GM13976 (cell line): ENCODE measurements at places on chromosomes 6 and 20.

GRCh38 chr6:78935553-78935952 is 68.2 kb downstream of the IRAK1BP1 start:
- DNase-seq = no peak

- no peak for DNase-seq
Measured at GRCh38 chr6:12947151-12947871, 230.7 kb downstream of the PHACTR1 start.

GRCh38 chr6:53943395-53943794 is 148.6 kb downstream of the LRRC1 start:
- DNase-seq = no peak

DNA sequence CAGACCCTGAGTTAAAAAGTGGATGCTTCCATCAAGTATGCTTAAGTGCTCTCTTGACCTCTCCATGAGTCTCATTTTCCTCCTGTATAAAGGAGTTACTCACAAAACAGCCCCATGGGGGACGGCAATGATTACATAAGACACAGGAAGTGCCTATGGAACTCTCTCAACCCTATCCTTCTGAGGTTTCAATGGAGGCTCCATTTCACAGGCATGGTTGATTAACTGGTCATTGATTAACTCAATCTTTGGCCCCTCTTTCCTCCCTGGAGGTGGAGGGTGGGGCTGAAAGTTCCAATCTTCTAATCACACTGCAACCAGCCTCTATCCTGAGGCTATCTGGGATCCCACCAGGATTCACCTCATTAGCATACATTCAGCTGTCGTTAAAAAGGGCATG is 29.3 kb downstream of the CST8 start:
- no peak for DNase-seq

DNA sequence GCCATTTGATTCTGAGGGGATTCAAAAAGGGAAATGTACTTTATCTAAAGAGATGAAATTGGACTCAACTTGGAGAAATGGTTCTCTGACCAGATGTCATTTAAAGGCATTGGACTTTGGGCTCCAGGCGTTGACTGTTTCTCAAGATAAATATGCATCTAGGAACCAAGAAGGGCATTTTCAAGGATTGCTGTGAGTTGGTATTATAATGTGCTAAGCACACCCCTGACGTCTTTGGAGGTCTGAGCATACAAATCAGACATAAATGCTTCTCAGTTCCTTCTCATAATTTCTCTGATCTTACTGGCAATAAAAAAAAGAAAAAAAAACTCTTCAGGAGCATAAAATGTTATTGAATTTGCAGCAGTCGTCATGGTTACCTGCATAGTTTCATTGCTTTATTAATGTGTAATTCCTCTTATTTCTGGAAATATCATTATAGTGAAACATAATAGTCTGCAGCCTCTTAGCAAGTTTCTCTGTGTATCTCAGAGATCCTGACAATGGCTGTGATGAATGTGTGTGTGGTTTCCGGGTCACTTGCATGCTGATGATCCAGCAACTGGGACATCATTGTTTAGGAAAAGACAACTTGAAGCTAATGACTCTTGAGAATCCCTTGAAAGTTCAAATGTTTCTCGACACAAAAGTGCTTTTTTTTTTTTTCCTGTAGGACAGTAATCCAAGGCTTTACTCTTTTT is 136.0 kb downstream of the AIG1 start:
- DNase-seq = no peak

DNA sequence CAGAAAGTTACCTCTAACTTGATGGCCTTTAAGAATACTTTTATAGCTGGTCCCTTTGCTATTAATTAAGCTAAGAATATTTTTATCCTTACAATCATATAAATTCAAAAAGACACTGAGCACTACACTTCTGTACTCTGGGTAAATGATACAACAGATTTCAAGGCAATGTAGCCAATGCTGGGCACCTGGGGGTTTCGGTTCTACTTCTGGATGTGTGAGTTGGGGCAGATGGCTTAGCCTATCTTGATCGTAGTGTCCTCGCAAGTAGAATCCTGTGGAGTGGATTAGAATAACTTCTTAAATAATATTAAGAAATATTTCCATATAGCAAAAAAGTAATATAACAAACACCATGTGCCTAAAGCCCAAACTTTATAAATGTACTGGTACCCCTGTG is 96.9 kb upstream of the NT5E start:
- DNase-seq = no peak

GRCh38 chr6:125658136-125658535 is 91.3 kb upstream of the HEY2 start:
- no peak for DNase-seq

- DNase-seq = no peak
Measured at GRCh38 chr6:6362056-6362840, 41.8 kb upstream of the F13A1 start.

GRCh38 chr20:3998998-3999397 is 16.4 kb downstream of the RNF24 start:
- no peak for DNase-seq

- DNase-seq = no peak
Measured at GRCh38 chr6:27922949-27923348, 10.8 kb upstream of the OR2B2 start.

GRCh38 chr20:58605292-58606065 is 45.6 kb upstream of the STX16 start:
- no peak for DNase-seq

DNA sequence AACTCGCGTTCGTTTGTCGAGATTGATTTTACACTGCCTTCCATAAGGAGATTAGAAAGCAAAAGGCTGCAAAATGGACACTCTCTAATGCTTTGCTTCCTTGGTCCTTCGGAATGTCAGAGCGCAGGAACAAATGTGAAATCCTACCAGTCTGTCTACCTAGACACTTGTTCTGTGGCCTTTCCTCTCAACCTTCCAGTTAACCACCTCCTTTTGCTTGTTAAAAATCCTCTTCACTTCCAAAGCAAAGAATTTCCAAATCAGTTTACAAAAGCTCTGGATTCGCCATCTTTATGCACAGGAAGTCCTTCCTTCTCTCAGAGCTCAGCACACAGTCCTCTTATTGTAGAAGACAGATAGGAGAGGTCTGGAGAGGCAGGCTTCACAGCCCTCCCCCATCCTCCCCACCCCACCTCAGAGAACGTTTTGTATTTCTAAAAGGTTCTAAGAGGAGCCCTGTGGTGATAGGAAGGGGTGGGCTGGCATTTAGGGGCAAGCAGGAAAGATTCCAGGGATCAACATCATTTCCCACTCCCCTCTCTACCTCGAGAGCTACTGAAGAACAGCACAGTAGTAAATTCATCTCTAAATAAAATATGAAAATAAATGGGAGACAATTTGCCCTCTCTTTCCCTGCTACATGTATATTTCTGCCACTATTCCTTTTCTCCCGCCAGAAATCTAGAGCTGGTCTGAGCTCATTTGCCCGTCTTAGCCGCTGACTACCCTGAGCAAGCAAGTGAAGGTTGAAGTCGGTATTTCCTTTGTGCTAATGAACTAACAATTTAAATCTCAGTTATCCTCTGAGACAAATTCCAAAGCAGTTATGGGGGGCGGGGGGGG is 18.9 kb downstream of the TFAP2A start:
- DNase-seq = no peak

GRCh38 chr6:82442061-82442719 is 78.6 kb downstream of the TPBG start:
- DNase-seq = no peak

DNA sequence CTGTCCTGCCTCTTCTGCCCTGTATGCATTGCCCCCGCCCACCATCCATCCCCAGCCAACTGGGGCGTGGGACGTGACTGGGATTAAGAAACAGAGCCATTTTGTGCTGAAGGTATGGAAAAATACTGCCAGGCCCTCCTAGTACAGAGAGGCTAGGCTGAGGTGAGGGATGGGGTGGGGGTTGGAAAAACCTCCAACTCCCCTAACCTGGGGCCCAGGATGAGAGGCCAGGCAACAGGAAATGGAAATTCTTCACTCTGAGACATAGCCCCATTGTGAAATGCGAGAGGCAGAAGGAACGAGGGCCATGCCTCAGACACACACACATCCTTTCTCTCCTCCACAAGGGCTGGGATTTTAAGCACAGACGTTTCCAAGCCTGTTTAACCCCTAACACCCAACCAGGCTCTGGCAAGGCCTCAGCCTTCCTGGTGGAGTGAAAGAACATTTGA is 19.9 kb downstream of the KCNK5 start:
- DNase-seq = no peak

- peak; percentile 84 for DNase-seq
Measured at GRCh38 chr6:16332175-16332542, 93.8 kb downstream of the GMPR start.

DNA sequence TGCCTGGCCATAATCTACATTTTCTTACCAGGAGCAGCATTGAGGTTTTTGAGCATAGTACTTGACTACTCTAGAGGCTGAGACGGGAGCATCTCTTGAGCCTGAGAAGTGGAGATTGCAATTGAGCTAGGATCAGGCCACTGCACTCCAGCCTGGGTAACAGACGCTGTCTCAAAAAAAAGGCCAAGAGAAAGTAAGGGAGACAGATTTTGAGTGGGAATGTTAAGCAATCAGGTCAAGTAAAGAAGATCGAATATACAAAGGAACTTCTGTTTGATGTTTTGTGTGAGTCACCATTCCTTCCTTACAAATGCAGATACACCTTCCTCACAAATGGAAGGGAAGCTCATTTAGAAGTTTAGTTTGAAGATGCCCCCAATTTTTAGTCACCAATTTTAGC is 4.4 kb downstream of the PNRC1 start:
- DNase-seq = no peak

- DNase-seq = no peak
Measured at GRCh38 chr6:47083586-47084047, 41.5 kb upstream of the ADGRF1 start.

- no peak for DNase-seq
Measured at GRCh38 chr20:48862279-48862678, 34.5 kb upstream of the PREX1 start.

DNA sequence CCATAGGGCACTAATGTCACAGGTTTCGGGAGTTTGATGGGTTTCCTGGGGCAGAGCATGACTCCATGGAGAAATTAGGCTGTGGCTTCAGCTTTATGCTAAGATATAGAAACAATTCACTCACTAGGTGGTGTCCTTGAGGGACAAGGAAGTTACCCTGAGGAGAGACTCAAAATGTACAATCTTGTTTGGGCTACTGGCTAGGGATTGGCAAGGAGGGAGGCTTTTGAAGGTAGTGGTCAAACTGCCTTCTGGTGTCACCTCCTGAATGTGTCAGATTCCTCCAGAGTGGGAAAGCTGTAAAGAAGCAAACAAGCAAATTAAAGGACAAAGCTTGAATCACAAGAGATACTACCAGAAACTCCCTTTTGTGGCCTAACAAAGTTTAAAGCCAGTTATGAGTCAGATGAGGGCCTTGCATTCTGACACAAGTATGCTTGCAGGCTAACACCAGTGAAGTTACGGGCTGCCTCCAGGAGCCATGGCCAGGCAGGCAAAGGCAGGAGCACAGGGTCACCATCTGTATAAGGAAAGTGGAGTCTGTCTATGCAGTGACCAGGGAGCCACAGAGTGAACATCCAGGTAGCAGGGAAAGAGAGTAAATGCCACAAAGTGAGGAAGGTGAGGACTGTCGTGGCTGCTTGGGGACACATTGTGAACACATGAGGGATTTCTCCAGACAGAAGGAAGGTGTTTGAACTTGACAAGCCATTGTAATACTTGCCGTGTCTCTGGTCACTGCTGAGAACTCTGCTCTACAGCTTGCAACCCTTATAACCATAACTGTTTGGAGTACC is 107.7 kb upstream of the DTNBP1 start:
- DNase-seq = peak; percentile 50

- DNase-seq = no peak
Measured at GRCh38 chr20:3010985-3011723, 32.3 kb upstream of the GNRH2 start.

DNA sequence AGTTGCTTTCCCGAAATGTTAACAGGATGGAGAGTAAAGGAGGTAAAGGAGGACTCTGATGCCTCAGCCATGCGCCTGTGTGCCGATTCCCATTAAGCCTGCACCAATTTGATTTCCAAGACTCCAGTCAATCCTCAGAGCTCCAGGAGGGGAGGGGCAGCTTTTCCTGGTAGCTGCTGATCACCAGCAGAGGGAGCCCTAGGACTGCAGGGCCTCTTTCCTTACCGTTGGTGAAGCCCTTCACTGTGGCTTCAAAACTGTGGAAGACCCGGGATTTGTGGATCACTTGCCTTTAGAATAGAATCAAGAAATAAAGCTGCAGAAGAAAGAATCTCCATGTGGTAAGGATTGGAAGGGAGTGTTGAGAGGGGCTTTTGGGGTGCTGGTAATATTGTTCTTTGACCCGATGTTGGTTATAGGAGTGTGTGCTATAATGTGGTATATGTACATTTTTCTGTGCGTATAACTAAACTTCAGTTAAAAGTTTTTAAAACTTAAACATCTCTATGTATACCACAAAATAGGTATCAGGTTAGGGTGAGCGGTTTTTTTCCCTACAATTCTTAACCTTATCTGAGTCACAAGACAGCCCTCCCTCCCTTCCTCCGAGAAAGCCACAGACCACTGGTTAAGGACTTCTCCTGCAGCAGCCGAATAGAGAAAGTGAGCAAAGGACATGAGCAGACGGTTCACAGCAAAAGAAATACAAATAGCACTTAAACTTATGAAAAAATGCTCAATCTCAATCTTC is 6.9 kb upstream of the OSER1 start:
- DNase-seq = peak; percentile 53

DNA sequence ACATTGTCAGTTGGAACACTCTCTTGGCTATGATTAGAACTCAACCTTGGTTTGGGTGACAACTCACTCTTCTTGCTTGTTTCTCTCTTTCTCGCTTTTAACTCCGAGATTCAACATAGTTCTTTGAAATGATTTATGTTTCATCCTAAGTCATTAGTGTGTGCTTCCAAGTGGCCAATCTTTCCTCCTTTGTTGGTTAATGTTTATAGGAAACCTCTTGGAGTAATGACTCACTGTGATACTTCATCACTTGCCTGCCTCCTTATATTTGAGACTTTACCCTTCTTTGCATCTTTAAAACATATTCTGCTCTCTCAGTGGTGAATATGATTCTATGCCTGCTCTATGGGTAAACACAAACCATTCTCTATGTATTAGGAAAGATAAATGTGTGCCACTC is 279.7 kb upstream of the FLRT3 start:
- no peak for DNase-seq

GRCh38 chr6:159728531-159728964 is 1.2 kb downstream of the WTAP start:
- DNase-seq = no peak

DNA sequence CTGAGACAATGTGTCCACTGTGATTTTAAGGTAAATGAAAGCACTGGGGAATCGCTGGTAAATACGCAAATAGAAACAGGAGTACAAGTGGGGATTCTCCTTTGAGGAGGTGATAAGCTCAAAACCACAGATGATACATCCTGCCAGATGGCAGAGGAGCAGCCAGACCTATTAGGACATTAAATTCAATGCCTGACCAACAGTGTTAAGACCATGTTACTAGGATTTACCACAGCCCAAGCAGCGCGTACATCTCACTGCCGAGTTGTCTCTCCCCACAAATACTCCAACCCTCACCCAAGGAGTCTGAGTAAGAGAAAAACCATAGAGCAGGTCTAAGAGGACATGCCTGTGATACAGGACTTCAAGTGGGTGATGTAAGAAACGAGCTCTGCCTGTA is 68.9 kb upstream of the TULP1 start:
- DNase-seq = no peak
